A375 (cell line): ENCODE measurements at places on chromosomes 7 and 10. TPM values are rescaled to one million over a fixed set of nuclear protein-coding genes. Genes with fewer than 3 reads are reported as not detected.

The FEZF1 gene
- 0.04 and 0.08 TPM in 2 replicates for total RNA-seq

The SMKR1 gene
- total RNA-seq = 3.6 and 5.9 TPM in 2 replicates

The IGF2BP3 gene
- 121 and 146 TPM in 2 replicates for total RNA-seq

The H2BK1 gene
- not detected in 2 replicates for total RNA-seq

The CNTNAP2 gene
- total RNA-seq = 0.57 and 0.69 TPM in 2 replicates

The ARHGEF5 gene
- total RNA-seq = 1.4 and 2.3 TPM in 2 replicates

The ZNF804B gene
- total RNA-seq = not detected in 2 replicates

The DDX21 gene
- total RNA-seq = 171 and 179 TPM in 2 replicates

The TASOR2 gene
- 87.7 and 90.7 TPM in 2 replicates for total RNA-seq

The AKR1C3 gene
- total RNA-seq = 10.6 and 12.9 TPM in 2 replicates

The EBLN1 gene
- not detected in 2 replicates for total RNA-seq

The TMEM225B gene
- 0.48 TPM in 1 of 2 replicates, not detected in the other for total RNA-seq

The CTNNA3 gene
- total RNA-seq = not detected in 2 replicates

The CPA1 gene
- not detected in 2 replicates for total RNA-seq

The SPACDR gene
- total RNA-seq = 0.38 and 0.61 TPM in 2 replicates

The SP4 gene
- total RNA-seq = 4.1 and 14.2 TPM in 2 replicates

The ACTL6B gene
- not detected in 2 replicates for total RNA-seq

The TEX47 gene
- not detected in 2 replicates for total RNA-seq

The PDE1C gene
- 100 and 102 TPM in 2 replicates for total RNA-seq

The HPSE2 gene
- not detected in 2 replicates for total RNA-seq

The SCIN gene
- 0.21 and 0.23 TPM in 2 replicates for total RNA-seq

The KCNIP2 gene
- 0.29 and 0.45 TPM in 2 replicates for total RNA-seq
